ENCODE measurements at places on chromosomes 7 and 10.
A peak's percentile ranks its signal among the peaks of the same experiment; 100 is the strongest.

DNA sequence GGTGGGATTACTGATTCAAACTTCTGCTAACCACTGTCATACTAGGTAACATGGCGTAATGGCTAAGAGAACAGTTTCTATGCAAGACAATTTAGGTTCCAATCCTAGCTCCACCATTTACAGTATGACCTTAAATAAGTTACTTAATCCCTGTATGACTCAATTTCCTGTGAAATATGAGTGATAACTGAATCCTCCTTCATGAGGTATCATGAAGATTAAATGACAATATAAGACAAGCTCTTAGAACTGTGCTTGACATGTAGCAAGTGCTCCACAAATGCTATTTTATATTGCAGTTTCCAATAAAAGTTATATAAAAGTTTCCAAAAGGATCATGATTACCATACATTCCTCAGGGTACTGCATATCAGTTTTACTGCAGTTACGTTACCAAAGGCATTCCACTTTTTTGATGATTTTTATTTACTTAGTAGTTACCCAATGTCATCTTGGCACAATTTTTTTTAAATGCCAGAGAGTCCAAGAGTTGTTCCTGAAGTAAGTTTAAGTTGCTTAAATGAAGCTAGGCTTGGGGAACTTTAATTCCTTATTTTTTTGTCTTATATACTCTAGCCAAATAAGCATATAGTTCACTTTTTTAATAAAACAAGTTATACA is 7.1 kb downstream of the DOCK4 start:
- peak; percentile 32 for DNase-seq

DNA sequence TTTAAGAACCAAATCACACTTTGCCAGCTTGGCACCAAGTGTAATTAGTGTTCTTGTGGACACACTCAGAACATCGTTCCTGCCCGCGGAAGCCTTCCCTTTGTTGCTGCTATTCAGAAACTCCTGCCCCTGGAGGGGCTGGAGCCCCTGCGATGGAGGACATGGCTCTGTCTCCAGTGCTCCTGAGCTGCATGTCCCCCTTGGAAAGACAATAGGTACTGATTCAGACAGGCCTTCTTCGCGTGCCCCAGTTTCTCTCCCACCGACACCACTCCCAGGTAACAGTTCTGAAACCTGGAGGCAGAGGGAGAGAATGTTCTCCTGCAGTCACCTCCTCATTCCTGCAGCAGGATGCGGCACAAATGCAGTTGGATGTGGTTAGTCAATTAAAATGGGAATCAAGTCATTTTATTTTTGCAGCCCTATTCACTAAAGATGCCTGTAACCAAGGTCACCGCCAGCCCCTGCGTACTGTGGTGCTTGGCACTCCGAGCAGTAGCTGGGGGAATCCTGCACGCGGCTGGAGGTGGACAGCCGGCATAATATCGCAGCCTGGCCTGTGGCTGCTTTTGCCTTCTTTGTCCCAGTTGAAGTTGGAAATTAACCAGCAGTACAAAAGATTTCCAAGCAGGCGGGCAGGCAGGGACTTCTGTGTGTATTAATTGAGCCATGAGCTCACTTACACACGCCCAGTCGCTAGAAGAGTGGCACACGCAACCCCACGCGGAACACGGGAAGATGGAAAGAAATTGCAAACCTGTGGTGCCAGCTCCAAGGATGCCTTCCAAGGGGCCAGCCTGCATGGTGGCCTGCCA is 205.7 kb downstream of the EBF3 start:
- DNase-seq: no peak

DNA sequence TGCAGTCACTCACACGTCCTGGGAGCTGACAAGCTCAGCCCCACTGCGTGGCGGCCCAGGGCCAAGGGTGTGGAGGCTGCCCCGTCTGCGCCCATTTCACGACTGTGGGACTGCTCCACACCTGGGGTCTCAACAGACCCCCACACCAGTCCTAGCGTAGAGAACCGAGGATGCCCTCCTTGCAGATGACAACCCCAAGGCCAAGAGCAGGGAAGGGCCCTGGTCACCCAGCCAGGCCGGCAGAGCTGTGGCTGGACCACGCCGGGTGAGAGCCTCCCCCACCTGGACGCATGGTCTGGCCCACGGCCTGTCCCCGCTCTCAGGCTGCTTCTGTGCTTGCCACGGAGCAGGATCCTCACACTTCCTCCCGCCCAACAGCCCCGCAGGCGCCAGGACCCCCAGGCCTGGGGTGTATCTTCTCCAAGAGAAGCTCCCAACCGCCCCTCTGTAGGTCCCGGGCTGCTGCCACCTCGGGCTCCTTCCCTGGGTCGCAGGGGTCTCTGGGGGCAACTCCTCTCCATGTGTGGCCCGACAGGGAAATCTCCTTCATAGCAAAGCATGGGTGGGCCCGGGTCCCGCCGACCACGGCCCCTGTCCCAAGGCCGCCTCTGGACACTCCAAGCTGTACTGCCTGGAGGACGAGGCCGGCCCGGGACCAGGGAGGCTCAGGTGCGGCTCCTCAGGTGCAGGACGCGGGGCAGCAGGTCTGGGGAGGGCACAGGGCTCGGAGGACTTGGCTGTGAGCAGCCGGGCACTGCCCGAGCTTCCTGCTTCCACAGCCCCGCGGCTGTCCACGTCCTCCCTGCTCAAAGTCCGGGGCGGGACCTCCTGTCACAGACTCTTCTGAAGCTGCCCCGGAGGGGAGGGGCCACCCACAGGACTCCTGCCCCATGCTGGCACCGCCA is 88.8 kb downstream of the FOXL3 start:
- no peak for DNase-seq

DNA sequence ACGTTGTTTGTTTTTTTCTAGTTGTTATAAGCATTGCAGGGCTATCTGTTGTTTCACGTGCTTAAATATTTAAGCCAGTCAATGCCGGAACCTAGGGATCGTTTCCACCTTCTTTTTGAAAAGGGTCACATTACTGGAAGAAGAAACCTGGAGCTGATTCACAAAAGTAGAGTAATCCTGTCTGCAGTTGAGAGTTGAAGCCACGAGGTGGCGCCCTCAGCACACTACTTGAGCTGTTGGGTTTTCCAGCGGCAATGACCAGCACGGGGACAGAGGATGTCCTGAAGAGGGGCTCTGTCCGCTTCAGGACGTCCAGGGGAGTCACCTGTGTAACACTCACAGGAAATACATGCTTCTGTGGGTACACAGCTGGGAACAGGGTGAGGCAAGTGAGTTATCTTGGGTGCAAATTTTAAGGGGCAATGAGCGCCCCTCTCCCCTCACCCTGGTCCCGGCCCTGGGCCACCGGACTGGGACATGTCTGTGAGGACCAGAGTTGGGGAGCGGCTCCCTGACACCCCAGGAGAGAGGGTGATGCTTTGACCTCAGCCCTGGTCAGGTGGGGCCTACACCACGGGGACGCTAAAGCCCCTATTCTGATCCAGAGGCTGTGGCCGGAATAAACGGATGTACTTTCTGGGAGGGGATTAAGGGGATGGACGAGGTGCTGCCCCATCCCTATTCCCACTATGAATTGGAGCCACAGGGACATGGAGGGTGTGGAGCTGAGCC is 26.3 kb upstream of the WDFY4 start:
- DNase-seq: peak; percentile 66

GRCh38 chr7:29119538-29119937 is 26.8 kb downstream of the CPVL start:
- no peak for DNase-seq

GRCh38 chr10:32150532-32151101 is 94.4 kb upstream of the KIF5B start:
- DNase-seq: peak; percentile 79

DNA sequence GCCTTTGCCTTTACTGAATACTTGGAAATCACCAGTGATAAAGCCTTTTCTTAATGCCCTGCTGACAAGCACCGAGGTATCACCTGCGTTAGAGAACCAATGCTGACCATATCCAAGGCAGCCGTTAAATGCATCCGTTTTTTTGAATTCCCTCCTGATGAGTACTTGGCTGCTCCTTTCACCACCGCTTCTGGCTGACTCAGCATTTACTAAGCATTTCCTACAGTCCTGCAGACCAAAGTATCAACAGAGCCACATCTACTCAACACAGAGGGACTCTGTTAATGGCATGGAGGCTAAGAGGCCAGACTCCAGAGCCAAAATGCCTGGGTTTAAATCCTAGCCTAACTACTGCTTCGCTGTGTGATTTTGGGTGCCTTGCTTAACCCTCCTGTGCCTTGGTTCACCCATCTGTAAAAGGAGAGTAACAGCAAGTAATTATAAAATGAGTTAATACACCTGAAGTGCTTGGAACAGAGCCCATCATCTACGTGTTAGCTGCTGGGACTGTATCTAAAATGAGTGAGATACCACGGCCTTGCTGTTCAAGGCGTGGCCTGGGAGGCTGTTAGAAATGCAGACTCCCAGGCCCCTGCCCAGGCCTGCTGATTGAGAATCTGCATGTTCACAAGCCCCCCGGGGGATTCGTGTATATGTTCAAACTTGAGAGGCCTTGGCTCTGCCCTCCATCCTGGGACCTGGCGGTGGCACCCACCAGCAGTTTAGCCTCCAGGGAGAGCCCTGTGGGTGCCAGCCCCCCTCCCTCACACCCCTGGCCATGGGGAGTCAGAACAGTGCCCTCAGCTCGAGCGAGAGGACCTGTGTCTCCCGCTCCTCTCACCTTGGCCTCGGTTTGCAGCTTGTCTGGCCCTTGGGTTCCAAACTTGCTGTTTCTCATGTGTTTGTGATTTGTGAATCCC is 30.8 kb upstream of the EFCAB10 start:
- no peak for DNase-seq

- no peak for DNase-seq
These were observed 24.6 kb upstream of the MPP7 start for GRCh38 chr10:28327491-28327880.

GRCh38 chr7:22725585-22725984 is 1.4 kb upstream of the IL6 start:
- DNase-seq: peak; percentile 42

DNA sequence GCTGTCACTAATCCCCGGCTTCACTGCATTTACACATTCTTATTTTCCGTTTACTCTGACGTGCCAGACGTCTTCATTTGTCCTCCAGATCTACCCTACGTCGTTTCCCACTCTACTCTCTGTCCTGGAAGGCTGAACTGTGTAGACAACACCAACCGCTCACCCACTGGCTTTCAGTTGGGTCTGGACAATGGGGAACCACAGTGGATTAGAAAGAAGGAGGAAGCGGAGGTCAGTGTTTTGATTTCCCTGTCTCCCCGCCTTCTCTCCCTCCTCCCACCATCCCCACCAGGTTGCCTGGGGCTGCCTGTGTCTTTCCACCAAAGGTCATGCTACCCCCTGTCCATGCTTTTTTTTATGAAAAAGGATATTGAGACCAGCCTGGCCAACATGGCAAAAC is 14.0 kb upstream of the CTBP2 start:
- DNase-seq: no peak

- no peak for DNase-seq
These were observed 560.9 kb downstream of the DNAJB6 start for GRCh38 chr7:157897681-157898080.

DNA sequence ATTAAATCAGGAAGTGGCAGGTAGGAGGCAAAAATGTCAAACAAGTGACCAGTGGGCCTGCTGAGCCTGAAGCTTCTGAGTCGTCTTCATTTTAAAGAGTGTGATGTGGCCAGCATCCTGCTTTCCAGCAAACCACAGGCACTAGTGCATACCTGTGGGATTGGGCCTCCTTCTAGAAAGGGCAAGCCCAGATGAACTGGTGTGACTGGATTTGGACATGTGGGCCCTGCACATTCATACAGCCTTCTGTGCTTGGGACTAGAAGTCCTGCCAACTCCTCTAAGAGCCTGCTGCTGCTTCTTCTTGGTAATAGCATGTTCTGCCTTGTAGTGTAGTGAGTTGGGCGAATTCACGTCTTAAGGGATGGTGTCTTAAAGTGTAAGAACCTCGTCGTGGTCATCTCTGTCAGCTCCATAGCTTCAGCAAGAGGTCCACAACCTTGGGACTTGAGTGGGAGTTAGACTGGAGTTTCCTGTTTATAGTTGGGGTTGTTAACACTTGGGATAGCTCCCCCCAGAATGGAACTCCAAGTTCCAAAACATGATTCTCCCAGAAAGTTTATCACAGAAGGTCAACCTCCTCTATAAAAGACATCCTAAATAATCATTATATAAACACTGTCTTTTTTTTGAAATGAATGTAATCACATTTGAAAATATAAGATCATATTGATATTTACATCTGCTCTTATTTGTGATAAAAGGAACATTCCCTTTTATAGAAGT is 11.2 kb downstream of the BMPER start:
- no peak for DNase-seq

DNA sequence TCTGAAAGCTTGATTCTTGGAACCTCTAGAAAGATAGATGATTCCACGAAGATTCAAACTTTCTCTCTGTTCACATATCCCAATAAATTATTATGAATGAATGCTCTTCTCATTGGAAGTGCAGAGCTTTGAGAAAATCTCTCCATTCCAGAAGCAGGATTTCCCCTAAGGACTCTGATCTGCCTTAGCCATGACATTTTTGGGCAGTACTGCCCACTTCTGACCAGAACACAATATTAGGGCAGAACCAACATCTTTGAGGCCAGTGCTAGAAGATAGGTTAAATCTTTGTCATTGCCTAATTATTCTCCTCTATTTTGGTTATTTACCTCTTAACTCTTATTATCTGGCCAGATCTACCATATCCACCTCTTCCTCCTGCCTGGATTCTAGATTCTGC is 49.9 kb downstream of the ARMC3 start:
- no peak for DNase-seq

- no peak for DNase-seq
These were observed 101.4 kb upstream of the PPP2R2D start for GRCh38 chr10:131799429-131799828.

DNA sequence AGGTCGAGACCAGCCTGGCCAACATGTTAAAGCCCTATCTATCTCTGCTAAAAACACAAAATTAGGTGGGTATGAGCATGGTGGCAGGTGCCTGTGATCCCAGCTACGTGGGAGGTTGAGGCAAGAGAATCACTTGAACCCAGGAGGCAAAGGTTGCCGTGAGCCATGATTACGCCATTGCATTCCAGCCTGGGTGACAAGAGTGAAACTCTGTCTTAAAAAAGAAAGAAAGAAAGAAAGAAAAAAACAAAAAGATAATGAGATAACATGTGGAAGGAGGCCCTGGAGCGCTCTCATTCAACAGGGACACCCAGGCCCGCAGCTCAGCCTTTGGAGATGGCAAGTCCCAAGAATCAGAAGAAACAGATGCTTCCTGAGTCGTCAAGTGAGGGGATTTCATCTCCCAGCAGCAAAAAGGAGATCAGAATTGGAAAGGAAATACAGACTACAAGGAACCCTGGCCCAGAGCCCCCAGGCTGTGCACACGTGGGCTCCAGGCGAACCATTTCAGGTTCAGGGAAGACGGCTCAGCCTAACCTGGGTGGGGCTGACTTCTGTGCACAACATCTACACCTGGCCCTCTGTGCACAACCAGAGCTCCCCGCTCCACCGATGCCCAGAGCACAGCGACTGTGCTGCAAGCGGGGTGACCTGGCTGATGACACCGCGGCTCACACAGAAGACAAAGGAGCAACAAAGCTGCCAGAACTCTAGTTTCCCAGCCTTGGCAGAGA is 33.3 kb downstream of the GNA12 start:
- DNase-seq: no peak
